Activated CD8-positive, alpha-beta T cell treated with anti-CD3 and anti-CD28 coated beads for 36 hours (primary cell): ENCODE measurements at places on chromosomes 4 and X. TPM values are rescaled to one million over a fixed set of nuclear protein-coding genes. Genes with fewer than 3 reads are reported as not detected.

MTMR8 gene
- total RNA-seq = 4.7 TPM

SPATA4 gene
- total RNA-seq = not detected

PPP4R3C gene
- not detected for total RNA-seq

DCAF12L2 gene
- total RNA-seq = not detected

SOWAHB gene
- total RNA-seq = not detected

EDNRA gene
- not detected for total RNA-seq

GPR173 gene
- 0.36 TPM for total RNA-seq

CT45A5 gene
- not detected for total RNA-seq

DRD5 gene
- total RNA-seq = not detected

GPR143 gene
- total RNA-seq = not detected

SOWAHD gene
- 0.23 TPM for total RNA-seq

CT45A2 gene
- total RNA-seq = not detected

TMPRSS11A gene
- not detected for total RNA-seq

WNK3 gene
- total RNA-seq = 0.45 TPM

TBX22 gene
- not detected for total RNA-seq

RNF128 gene
- not detected for total RNA-seq

STPG2 gene
- 0.16 TPM for total RNA-seq

TFDP3 gene
- total RNA-seq = not detected

ANOS1 gene
- total RNA-seq = not detected

FAT4 gene
- total RNA-seq = not detected

CSN1S1 gene
- not detected for total RNA-seq

EVC gene
- total RNA-seq = 2.0 TPM

ZNF732 gene
- total RNA-seq = not detected

AR gene
- total RNA-seq = not detected

ARHGAP24 gene
- total RNA-seq = 0.22 TPM

ATRX gene
- 60.9 TPM for total RNA-seq

ZCCHC18 gene
- 1.5 TPM for total RNA-seq

TEX11 gene
- total RNA-seq = not detected

TAF7L gene
- total RNA-seq = not detected

KLF8 gene
- 0.76 TPM for total RNA-seq

RIPPLY1 gene
- not detected for total RNA-seq

RPA4 gene
- total RNA-seq = 0.38 TPM

TLR2 gene
- total RNA-seq = 0.56 TPM

PPM1K gene
- total RNA-seq = 57.5 TPM

SSX2 gene
- total RNA-seq = not detected

KLHL13 gene
- total RNA-seq = 2.8 TPM

FHDC1 gene
- 0.11 TPM for total RNA-seq

ZAR1 gene
- not detected for total RNA-seq
